ENCODE measurements at places on chromosomes 13 and 19. TPM values are rescaled to one million over a fixed set of nuclear protein-coding genes. Genes with fewer than 3 reads are reported as not detected.

The RBM26 gene
- total RNA-seq = 21.3 TPM

The LILRB3 gene
- total RNA-seq = 0.20 TPM

The LGALS4 gene
- 0.74 TPM for total RNA-seq

The ARRDC5 gene
- total RNA-seq = not detected

The THSD1 gene
- 7.3 TPM for total RNA-seq

The CDKN2D gene
- 6.7 TPM for total RNA-seq

The KLK12 gene
- total RNA-seq = not detected

The CYP4F3 gene
- total RNA-seq = 4.0 TPM

The BICRA gene
- total RNA-seq = 13.9 TPM
